Activated naive CD4-positive, alpha-beta T cell treated with anti-CD3 and anti-CD28 coated beads, Interleukin-2, amount 50 U/mL, for 72 hours (primary cell): ENCODE measurements at places on chromosomes 6 and 20. TPM values are rescaled to one million over a fixed set of nuclear protein-coding genes. Genes with fewer than 3 reads are reported as not detected.

DNA sequence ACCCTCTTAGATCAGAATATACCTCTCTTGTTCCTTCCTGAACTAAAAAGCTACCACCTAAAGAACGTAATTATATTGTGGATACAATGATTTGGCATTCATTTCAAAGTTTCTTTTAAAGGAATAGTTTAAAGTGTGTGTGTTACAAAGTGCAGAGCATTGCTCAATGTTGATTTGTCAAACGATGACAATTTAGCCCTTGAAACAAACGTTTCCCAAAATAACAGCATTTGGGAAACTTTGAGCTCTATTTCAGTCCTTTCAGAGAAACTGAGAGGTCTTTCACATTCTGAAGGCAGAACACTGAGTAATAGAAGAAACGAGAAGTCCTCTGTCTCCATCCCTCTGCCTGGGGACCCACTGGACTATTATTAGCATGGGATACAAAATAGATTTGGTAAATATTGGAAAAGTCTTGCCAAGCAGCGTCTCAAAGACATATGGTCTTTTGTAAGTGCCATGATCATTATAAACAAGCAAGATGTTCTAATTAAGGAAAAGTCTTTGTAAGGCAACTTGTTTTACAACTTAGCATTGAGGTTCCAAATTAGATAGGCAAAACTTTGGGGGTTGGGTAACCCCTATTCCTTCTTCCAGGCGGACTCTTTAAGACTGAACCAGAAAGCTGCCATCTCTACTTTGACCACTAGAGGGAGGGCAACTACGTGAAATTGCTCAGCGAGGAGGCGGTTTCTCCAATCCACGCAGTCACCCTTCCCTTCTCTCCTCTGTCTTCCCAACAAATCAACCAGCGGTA is 208.8 kb downstream of the RNF144B start:
- DNase-seq, result no peak

- DNase-seq, result no peak
Observed at GRCh38 chr6:40315060-40315459, 272.1 kb downstream of the LRFN2 start.

- DNase-seq, result no peak
Observed at GRCh38 chr20:25036331-25036936, 21.5 kb downstream of the ACSS1 start.

Gene CAGE1
- not detected for total RNA-seq

DNA sequence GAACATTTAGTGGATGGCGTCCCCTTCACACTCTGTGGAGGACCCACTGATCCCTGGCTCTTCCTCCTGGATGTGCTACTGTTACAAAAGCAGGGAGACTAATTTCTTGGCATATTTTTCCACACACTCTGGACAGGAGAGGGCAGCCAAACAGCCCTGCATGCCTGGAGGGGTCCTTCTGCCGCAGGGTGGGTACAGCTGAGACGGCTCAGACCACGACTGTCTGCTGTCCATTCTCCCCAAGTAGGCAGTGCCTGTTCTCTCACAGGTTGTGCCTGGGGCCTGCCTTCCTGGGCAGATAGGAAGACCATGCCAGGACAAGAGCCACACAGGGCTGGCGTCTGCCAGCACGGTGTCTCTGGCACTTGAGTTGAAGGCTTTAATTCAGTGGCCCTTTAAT is 260.1 kb downstream of the FOXC1 start:
- no peak for DNase-seq

Gene NRSN2
- total RNA-seq, result 4.2 TPM

Gene PI3
- not detected for total RNA-seq

Gene NNAT
- total RNA-seq, result 0.93 TPM

- no peak for DNase-seq
Observed at GRCh38 chr6:161017766-161018564, 26.4 kb downstream of the MAP3K4 start.

- DNase-seq, result no peak
Observed at GRCh38 chr6:29941471-29941870, 861 bp upstream of the HLA-A start.

DNA sequence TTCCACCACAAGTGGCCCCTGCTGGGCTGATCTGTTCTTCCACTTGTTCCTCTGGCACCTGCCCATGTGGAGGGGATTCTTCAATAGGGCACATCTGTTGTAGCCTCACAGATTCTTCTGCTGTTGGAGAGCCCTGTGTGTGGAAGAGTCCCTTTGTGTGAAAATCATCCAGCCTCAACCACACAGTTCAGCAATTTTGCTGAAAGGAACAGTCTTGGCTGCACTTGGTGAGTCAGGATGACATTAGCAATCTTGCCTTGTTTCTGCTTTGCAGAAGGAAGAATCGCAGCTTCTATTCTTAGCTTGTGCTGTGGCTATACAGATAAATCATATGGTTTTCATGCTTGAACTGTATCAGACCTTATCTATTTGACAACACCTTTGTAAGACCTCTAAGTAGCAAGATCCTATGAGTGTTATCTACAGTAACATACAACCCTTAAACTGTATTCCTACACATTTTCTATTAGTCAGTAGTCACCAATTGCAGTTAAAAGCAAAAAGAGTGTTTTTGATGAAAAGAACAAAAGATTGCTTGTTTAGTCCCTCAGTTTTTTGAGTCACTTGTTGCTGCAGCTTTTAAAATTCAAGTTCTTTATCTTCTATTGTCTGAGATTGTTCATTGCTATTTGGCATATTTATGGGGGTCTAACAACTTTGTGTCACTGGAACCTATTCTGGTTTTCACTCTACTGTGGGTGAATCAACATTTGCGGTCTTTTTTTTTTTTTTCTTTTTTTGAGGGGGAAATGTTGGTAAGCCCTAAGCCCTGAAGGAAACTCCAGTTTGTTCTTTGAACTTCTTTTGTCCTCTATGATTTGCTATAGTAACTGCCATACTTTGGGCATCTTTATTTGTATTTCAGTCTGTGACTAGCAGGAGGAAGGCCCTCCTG is 231.6 kb downstream of the TFAP2B start:
- no peak for DNase-seq

GRCh38 chr20:52972190-52972937 is at the start of gene TSHZ2:
TSHZ2 (plus strand) TSS chr20:52972358; CDS start chr20:52973294, 936 bp downstream.
- peak; percentile 57 for DNase-seq

Gene MYCT1
- not detected for total RNA-seq

Gene FAM83C
- not detected for total RNA-seq

Gene ZFP57
- not detected for total RNA-seq

DNA sequence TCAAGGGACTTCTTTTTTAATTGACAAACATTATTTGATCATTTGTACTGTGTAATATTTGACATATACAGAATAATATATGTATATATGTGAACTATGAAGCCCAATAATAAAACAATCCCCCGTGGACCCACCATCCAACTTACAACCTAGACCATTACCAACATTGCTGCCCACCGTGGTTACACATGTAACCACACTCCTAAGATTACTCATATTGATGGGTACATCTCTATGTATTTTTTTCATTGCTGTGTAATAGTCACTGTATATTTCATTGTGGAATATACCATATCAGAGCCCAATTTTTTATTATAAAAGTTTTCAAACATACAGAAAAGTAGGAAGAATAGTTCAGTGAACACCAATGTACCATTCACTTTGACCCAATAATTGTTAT is 94.3 kb downstream of the RTN4IP1 start:
- no peak for DNase-seq

Gene SPDEF
- 0.80 TPM for total RNA-seq

- DNase-seq, result no peak
Observed at GRCh38 chr6:56091159-56091869, 156.1 kb downstream of the COL21A1 start.

GRCh38 chr6:118697554-118697953 is 46.2 kb upstream of the CEP85L start:
- DNase-seq, result no peak
